Calu3 (cell line): ENCODE measurements at places on chromosomes 11 and 22. TPM values are rescaled to one million over a fixed set of nuclear protein-coding genes. Genes with fewer than 3 reads are reported as not detected.

Gene OR52E8
- not detected in 2 replicates for total RNA-seq

DNA sequence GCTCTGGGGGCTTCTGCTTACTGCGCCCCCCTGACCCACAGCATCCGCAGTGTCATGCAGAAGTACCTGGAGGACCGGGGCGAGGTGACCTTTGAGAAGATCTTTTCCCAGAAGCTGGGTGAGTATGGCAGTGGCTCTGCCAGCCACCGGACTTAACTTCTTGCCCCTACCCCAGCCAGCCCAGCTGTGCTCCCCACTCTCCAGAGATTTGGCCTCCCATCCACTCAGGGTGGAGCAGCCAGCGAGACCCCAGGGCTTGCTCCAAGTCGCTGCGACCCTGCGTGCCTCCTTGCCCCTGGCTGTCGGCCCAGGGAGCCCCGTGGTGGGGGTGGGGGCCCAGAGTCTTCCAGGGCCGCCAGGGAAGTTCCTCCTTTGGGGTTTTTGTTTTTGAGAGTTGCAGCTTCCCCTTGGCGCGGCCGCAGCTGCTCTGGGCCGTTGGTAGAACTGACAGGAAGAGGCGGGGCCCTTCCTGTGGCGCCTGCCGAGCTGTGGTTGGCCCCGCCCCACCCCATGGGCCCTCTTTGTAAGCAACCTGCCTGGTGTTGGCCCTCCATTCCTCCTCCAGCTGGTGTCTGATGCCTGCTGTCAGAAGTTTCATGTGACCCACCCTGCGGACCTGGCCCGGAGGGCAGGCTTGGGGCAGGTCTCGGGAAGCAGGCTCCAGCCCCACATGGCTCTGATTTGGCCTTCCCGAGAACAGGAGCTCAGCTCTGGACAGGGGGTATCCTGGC, 11.1 kb downstream of the GRK2 start:
- H3K4me1 ChIP-seq: no peaks in the 10 kb centered on the region
- no peak overlapping the region for H3K4me3 ChIP-seq
- DNase-seq: no peak
- H3K36me3 ChIP-seq: peaks cover 46% of the 10 kb centered on the region
- H3K27ac ChIP-seq: no peak overlapping the region
- no peaks in the 10 kb centered on the region for H3K27me3 ChIP-seq

Gene TYR
- not detected in 2 replicates for total RNA-seq

Gene CSNK2A3
- total RNA-seq: 0.86 and 1.1 TPM in 2 replicates
